ENCODE measurements at places on chromosomes 1 and 21.

DNA sequence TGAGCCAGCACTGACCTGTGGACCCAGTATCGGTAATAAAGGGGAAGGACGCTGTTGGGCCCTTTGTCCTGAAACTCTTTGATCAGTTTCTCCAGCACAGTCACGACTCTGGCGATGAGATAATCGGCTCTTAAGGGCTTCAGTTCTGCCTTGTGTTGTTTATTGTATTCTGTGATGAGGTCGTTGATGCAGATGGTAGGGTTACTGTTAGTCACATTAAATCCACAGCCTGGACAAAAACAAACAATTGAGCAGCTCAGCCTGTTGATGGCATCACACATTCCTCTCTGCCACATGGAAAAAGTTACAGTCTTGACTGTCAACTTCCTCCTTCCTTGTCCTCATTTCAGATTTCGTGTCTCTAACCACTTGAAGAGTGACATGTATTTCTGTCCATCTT is 57.6 kb downstream of the SIM2 start:
- DNase-seq, result no peak

DNA sequence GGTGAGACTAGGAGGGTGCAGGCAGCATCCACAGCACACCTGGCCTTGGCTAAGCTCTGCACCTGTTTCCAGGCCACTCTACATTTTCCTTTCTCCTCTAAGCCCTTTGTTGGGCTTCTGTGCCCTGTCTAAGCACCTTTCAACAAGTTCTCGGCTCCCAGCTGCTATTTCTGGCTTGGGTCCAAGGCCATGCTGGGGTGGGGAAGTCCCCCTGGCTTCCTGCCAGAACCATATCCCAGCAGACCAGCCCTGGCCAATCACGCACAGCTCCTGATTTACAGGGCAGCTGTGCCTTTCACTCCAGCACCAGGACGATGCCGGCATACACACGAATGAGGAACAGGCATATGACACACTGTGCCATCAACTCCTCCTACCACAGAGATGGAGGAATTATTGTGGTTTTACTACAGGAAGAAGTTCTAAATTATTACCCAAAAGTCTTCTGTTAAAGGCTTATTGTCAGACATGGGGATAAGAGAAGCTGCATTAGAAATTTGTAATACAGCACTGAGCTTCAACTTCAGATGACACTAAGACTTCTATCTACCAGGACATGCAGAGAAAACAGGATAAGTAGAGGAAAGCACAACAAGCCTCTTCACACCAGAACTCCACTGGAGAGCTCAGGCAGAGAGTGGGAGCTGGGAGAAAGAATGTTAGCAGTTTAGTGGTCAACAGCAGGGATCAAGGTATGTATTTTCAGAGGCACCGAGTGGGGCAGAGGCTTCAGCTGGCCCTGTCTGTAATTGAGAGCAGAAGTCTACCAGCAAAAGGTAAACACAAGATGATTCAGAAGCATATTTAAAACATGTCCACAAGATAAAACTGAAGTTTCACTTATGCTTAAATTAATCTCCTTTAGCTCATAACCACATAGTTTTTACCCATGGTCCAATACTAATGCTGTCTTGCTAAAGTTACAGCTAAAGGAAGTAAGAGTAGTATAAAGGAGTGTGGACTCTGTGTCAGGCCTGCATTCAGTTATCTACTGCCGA is 37.4 kb downstream of the TRIT1 start:
- DNase-seq, result peak; percentile 67

DNA sequence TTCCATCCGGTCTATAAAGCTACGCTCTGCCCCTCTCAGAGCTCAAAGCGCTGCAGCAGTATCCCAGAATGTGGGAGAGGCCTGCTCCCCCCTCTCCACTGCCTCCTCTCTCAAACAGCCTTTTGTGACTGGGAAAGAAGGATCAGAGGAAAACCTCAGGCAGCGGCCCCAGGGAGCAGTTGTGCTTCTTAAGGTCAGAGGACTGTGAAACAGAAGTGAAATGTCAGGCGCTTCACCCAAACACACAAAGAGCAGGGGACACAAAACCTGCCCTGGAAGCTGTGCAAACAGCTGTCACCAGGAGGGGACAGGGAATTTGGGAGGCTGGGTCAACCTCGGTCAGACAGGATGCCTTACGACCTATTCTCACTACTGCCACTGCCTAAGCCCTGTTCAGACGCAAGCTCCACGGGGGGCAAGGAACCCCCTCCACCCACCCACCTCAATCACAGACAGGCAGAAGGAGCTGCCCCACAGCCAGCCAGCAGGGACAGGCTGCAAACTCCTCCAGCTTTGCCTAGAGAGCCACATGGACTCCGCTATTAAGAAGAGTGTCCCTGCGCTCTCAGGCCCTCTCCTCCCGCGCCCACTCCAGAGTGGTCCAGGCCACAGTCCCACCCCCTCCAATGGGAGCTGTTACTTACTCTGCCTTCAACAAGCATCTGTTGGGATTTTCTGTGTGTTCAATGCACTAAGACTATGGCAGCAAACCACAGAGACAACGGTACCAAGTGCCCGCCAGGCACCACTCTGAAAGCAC is 14.6 kb downstream of the SSBP3 start:
- DNase-seq, result no peak

GRCh38 chr1:235075048-235075776 is 53.4 kb downstream of the TOMM20 start:
- peak; percentile 76 for DNase-seq

DNA sequence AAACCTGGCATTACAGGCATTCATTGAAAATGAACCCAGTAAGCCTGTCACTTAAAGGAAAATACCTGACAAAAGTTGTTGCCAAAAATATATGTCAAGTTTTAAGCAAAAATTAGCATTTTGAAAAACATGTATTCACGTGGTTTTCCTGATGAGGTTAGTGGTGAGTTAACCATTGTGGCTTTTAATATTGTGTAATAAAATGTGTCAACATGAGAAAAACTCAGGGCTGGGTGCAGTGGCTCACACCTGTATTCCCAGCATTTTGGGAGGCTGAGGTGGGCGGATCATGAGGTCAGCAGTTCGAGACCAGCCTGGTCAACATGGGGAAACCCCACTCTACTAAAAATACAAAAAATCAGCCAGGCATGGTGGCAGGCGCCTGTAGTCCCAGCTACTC is 731.4 kb downstream of the KCNT2 start:
- DNase-seq, result no peak

GRCh38 chr1:60894130-60894529 is 188.2 kb upstream of the NFIA start:
- DNase-seq, result no peak

DNA sequence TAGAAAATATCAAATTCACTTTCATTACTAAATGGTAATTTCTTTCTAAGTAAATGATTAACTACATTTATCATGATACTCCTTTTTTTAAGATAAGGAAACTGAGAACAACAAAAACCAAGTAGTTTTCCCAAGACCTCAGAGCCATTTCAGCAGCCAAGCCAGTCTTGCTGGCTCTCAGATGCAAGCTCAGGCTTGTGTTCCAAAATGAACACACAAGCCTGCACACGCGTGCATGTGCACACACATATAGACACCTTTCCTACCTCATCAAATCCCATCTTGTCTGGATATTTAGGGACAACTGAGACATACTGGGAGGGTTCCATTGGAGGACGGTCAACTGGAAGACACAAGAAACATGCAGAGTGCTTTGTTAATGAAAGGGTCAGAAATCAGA is 83.0 kb downstream of the COLGALT2 start:
- DNase-seq, result no peak

DNA sequence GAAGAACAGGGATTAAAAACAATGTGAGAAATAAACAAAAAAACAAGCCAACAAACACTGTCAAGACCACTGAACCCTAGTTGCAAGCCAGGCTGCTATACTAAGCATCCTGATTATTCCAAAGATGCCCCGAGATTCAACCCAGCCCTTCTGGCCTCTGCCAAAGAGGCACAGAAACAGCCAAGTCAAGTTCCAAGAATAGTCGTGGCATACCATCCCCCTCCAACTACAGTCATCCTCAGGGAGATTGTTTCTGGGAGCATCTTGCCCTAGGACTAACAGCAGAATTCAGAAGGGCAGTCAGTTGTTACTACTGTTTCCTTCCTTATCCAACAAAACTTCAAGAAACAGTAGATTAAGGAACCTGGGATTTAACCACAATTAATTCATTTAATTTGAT is 52.3 kb downstream of the ABL2 start:
- DNase-seq, result no peak

- DNase-seq, result no peak
Observed at GRCh38 chr1:111370871-111371270, 56.7 kb downstream of the OVGP1 start.

DNA sequence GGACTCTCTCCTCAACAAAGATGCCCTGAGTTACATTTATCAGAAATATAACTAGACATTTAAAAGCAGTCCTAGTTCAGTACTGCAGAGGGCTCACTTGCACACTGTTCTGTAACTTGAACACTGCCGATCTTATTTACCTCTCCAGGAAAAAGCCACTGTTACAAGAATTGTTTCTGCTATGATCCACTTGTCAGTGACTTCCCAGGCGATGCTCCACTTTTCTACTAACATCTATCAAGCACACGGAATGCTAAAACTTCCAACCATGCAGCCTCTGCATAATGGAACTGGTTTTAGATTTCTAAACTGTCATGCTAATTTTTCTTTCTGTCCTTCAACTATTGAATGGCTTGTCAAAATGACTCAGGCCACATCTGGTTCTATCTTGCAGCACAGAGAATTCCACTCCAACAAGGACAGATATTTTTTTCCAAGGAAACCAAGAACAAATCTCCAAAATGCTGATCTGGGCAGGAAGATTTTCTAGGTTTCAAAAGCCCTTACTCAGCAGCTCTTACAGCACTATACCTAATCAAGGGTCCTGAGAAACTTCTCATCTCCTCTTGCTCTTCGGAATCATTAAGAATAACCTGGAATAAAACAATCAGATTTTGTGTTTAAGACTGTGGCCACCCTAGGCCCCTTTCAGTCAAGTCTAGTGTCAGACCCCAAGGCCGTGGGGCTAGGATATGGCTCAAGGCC is 9.9 kb downstream of the SEC16B start:
- no peak for DNase-seq

DNA sequence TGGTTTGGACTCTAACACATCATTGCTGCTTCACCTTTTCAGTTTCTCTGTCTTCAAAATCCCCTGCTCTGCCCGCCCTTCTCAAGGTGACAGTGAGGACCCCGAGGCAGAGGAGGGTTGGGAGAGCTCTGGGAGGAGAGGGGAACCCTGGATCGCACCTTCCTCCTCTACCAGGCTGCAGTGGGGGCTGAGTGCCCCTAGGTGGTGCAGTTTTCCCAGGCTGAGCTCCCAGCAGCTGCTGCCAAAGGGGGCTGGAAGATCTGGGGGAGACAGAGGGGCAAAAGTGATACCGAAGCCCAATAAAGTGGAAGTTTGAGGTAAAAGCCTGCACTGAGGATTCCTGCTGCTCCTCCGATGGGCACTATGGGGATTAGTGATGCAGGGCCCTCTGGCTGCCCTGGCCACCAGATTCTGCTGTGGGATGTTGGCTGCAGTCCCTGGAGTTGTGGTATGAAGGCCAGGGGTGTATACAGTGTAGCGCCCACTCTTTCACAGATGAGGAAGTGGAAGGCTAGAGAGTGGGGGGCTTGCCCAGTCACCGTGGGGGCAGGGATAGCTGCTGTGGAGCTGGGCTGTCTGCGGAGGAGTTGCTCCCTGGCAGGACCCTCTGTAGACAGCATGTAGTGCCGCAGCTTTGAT is 40.7 kb upstream of the SCMH1 start:
- peak; percentile 19 for DNase-seq

GRCh38 chr1:116164150-116164549 is 53.0 kb downstream of the MAB21L3 start:
- DNase-seq, result no peak

DNA sequence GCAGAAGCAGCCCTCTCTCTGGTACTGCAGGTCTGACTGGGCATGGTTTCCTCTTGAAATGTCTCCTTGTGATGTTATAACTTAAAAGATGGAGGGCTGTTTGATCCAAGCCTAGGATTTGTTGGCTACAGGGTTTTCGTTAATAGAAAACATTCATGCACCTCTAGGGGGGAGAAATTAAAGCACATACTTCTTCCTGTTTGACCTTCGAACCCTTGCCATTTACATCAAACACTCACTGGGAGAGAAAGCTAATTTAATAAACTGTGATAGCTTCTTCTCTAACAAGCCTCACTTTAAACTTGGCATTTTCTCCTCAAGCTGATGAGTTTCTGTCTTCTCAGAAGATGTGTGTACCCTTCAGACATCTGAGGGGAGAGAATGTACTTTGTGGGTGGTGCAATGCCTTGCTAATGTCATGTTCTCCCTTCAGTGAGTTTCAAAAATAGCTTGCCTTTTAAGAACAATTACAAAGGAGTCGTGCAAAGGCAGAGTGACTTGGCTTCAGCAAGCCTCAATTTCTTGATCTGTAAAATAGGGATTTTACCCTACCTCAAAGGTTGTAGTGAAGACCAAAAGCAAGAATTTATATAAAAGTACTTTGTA is 20.4 kb downstream of the CACHD1 start:
- no peak for DNase-seq
